SK-N-SH treated with all-trans-retinoic acid at 6 μM for 48 hours (cell line): ENCODE measurements at places on chromosomes 4 and X.
A peak's percentile ranks its signal among the peaks of the same experiment; 100 is the strongest.

DNA sequence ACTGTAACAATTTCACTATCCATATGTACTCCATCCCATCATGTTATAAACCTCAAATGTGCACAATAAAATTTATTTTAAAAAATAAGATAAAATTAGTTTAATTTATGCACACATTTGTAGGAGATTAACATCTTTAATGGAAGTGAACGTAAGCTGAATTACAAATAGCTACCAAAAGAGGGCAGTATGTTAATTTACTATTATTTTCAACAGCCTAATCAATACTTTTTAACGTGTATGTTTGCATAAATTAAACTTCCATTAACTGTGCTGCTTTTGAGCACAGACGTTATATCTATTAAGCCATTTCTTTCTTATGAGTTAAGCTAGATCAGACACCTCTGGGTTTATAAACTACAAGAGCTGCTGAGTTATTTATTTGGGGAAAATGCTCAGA lies 56.5 kb upstream of the PHKA2 start:
- no peak for ATAC-seq

DNA sequence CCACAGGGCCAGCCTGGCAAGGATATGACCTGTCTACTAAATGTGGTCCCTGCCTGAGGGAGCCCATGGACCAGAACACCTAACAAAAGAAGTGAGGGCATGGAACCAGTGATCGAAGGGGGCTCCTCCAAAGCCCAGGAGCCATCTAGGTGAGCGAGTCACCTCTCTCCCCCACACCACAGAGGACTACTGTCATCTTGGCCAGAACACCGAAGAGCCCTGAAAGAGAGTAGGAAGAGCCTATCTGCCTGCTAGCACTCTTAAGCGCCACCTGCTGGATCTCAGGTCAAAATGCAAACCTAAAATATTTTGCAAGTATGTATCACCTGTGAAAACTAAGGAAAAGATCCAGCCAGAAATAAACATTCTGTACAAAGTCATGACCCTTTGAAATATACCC lies 137.9 kb upstream of the ZXDB start:
- ATAC-seq, result 0 out of 3 replicates have a peak, but pooled peaks have one; percentile 43

- no peak for ATAC-seq
These were observed 112.3 kb upstream of the GALNT7 start for GRCh38 chr4:173056271-173056670.

GRCh38 chrX:25007059-25008053 lies 8.4 kb downstream of the ARX start:
- ATAC-seq, result no peak

- no peak for ATAC-seq
These were observed 24.1 kb upstream of the MRFAP1 start for GRCh38 chr4:6616087-6616995.

DNA sequence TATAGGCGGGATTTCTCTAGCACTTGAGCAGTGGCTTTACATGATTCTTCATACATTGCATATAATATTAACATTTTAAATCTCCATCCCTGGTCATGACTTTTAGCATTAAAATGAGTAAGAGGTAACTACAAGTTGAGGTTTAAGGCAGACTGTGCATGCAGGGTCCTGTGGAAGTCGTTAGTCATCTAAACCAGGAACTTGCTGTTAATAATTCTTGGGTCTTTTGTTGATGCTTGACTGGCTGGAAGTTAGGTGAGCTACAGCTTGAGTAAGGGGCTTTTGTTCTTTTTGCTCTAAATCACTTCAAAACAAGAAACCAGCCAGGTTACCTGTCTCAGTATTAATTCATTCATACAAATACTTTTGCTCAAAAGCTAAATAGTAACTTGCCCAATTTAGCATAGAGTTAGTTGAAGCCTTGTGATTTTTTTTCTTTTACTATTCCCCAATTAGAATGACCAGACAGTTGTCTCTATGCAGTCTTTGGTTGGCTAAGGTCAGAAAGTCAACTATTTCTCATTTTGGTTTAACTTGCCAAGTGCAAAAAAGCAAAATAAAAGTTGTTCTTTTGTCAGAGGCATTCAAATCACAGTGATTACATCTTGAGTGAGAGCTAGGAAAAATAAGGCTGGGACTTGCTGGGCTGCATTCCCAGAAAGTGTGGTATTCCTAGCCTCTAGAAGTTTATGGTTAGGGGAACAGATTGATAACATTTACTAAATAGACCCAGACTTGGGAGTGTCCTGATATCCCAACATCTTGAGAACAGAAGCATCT lies 516.9 kb downstream of the PDHA2 start:
- no peak for ATAC-seq

GRCh38 chr4:70914000-70914399 lies 11.8 kb downstream of the MOB1B start:
- no peak for ATAC-seq

GRCh38 chrX:75361788-75362187 lies 87.9 kb downstream of the UPRT start:
- no peak for ATAC-seq

DNA sequence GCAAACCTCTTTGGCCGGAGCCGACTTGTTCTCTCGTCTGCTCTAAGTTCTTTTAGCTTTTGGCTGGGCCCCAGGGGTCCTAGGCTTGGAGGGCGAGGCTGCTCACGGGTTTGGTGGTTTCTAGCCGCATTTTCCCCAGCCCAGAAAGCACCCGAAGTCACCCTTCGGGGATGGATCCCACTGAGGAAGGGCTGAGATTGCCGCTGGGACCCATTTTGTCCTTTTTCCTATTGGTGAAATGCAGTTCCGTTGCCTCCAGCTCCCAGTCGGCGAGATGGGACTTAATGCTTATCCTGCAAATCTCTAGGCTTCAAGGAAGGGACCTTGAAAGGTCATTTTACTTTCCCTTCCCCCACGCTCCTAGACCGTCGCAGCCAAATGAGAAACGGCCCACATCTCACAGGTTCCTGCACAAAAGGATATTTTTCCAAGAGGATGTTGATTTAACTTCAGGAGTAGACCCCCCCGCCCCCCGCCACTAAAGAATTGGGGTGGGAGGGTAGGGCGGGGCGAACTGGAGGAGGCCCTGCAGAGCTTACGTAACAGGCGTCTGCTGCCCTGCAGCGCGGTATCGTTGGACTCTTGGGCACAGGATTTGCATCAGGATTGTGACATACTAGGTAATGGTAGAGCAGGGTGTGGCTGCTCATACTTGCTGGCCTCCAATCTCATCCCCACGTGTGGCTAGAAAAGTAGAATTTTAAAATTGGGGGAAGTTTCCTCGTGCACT lies 564 bp downstream of the PGK1 start:
- ATAC-seq, result peak; percentile 42

- no peak for ATAC-seq
These were observed 1157.5 kb upstream of the PABPC4L start for GRCh38 chr4:135359128-135359527.

DNA sequence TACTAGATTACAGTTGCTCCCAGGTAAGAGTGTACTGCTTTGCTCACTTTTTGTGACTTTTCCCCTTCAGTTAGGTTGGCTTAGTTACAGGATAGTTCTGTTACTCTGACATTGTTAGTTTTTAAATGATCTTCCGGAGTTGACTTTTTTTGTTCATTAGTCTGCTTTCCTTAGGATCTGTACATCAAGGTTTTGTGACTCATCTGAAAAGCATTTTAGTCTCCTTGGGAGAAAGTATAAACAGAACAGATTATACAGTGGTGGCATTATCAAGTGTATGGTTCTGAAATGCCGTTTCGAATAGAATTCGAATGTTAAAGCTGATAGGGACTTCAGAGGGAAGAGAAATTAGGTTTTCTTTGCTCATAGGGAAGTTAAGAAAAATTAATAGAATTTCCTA lies 63.3 kb downstream of the USP9X start:
- ATAC-seq, result peak; percentile 91

GRCh38 chr4:72712997-72713396 lies 144.0 kb upstream of the ADAMTS3 start:
- ATAC-seq, result no peak

GRCh38 chr4:142354794-142355420 lies 491.2 kb downstream of the INPP4B start:
- ATAC-seq, result no peak

DNA sequence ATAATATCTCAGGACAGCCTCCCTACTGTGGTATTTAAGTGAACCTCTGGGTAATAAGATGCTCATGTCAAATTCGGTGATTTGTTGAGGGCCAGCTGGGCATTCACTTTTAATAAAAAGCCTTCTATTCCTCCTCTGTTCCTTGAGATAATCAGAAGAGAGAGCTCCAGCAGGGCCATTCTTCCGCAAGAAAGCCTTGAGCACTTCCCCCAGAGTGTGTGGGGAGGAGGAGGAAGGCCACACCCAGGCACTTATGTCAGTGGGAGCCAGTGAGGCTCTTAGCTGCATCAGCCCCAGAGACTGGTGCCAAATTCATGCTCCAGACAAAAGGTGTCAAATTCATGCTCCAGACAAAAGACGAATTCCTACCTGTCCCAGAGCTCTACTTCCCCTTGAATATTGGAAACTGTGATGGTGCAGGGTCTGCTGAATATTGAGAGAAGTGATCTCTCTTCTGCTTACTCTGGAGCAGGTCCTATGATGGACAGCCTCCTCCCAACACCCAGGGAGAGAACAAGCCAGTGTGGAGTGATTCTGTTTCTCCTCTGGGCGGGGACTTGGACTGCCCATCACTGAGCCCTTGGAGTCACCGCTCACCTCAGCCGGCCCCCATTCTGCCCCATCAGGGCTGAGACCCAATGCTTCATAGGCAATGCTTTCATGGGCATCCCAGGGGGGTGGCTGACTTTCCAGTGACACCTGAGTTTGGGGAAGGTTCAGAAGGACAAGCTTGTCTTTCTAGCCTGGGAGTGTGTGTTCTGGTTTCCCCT lies 68.1 kb downstream of the FHDC1 start:
- ATAC-seq, result no peak

DNA sequence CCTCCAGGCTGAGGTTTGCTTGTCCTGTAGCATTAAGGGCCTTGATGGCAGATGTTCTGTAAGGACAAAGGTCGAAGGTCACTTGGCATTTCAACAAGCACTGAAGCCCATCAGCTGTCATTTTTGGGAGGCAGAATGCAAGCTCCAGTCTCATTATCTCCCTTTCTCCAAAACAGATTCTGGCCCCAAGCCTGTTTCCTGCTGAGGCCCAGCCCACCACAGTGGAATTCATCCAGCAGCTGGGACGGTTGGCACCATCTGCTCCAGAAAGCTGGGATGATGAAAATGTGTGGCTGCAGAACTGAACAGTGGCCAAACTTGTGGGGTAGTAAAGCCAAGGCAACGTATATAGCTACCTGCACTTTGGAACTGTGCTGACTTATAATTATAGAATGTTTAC lies 17.7 kb upstream of the PPEF2 start:
- ATAC-seq, result no peak

DNA sequence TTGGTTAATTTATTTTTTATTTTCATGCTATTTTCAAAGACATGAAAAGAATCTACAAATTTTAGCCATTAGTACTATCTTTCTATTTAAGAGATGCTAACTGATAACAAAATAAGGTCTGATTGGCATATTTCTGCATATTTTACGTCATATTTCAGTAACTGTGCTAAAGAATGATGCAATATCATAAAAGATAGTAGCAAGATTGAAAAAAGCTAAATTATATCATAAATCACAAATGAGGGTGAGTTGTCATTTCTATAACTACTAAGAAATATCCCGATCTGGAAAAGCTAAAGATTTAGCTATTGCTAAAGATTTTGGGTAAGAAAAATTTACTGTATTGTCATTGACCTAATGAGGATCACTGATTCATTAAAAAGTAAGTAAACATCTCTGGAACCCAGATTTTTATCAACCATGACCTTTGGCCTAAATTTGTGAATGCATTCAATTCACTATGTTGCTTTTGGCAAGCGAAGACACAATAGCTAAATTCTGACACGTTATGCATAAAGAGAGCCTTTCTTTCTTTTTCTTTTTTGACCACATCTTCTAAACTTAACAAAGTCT lies 103.6 kb downstream of the HPGD start:
- no peak for ATAC-seq

GRCh38 chr4:2936773-2937145 lies 26.4 kb downstream of the NOP14 start:
- peak; percentile 4; the same call in 1 of the 3 replicates for ATAC-seq

DNA sequence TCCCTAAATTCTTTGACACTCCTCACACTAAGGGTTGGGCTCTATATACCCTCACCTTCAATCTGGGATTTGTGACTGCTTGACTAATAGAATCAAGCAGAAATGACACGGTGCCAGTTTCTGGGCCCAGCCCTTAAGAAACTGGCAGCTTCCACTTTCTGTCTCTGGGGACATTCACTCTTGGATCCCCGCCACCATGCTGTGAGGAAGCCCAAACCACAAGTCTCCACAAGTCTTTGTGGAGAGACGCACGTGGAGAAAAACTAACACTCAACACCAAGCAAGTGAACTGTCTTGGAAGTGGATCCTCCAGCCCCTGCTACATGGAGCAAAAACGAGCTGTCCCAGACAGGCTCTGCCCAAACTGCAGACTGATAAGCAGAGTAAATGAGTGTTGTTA lies 1.1 kb upstream of the EDNRA start:
- ATAC-seq, result no peak

GRCh38 chr4:5734853-5735252 lies 23.9 kb downstream of the EVC start:
- no peak for ATAC-seq
